ENCODE measurements at places on chromosomes 6 and 20.
A peak's percentile ranks its signal among the peaks of the same experiment; 100 is the strongest.

- DNase-seq: no peak
These were observed 6.9 kb upstream of the CD93 start for GRCh38 chr20:23092861-23093495.

DNA sequence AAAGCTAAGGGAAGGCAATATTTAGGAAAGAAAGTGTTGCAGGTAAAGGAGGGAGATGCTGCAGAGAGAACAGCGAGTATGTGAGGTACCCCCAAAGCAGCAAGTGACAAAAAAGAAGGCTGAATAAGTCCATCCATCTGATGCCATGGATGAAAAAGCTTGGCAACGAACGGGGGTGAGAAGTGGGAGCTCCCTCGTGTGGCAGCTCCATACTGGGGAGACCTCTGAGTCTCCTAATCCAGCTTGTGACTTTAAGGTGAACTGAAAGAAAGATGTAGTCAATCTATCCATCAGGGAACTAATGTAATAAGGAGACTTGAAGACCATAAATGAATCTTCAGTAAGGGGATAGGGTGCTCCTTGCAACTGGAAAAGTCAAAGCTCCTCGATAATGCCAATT lies 156.6 kb downstream of the OTOR start:
- DNase-seq: no peak

DNA sequence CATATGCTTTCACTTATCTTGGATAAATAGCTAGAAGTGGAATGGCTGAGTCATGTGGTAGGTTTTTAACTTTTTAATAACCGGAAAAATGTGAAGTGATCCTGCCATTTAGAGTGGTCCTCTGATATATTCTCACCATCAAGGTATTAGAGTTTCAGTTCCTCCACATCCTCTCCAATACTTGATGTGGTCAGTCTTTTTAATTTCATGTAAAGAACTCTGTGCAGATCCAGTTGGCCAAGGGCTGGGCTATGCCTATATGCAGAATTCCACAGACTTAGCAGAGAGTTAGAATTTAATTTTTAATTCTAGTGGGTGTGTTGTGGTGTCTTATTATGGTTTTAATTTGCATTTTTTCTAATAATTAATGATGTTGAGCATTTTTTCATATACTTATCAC lies 141.1 kb downstream of the SYCP2 start:
- no peak for DNase-seq

- no peak for DNase-seq
These were observed 8.7 kb downstream of the CHD6 start for GRCh38 chr20:41609474-41609873.

DNA sequence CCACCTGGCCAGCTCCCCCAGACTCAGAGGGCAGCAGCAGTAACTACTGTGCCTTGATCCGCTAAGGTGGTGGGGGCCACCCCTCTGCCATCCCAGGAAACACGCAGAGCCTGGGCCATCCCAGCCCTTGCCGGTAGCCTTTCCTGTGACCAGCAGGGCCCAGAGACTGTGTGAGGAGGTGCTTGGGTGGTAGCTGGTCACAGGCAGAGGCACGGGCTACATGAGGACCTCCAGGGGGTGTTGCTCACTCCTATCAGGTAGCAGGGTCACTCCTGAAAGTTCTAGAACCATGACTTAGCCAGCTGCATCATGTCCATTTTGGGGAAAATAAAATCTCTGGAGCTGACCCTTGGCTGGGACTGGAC lies 22.8 kb downstream of the PCMTD2 start:
- no peak for DNase-seq

DNA sequence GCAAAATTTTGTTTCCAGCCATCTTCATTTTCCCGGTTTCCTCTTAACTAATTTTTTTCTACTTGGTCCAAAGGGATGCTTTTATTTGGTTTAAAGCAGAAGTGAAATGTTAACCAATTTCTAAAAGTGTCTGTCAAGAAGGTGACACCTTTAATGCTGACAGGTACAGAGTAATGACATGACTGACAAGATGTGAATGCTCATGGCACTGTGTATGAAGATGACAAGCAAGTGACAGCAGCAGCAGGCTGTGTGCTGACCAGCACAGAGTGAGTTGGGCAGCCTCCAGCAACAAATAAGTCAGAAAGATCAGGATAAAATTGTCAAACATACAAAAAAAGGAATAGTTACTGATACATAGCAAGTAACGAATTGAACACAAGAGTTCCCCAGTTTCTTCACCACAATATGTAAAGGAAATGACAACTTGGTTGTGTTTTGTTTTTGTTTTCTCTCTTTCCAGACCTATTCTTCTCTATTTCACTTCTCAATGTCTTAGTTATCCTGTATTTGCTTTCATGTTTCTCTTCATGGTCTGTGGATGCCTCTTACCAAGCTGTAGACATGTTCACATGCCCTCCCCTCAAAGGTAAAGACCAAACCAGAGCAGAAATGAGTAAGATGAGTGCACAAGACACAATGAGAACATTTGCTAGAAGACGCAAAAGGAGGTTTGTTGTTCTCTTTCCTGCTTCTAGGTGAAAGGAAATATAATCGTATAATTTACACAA lies 174.9 kb downstream of the FRK start:
- no peak for DNase-seq

DNA sequence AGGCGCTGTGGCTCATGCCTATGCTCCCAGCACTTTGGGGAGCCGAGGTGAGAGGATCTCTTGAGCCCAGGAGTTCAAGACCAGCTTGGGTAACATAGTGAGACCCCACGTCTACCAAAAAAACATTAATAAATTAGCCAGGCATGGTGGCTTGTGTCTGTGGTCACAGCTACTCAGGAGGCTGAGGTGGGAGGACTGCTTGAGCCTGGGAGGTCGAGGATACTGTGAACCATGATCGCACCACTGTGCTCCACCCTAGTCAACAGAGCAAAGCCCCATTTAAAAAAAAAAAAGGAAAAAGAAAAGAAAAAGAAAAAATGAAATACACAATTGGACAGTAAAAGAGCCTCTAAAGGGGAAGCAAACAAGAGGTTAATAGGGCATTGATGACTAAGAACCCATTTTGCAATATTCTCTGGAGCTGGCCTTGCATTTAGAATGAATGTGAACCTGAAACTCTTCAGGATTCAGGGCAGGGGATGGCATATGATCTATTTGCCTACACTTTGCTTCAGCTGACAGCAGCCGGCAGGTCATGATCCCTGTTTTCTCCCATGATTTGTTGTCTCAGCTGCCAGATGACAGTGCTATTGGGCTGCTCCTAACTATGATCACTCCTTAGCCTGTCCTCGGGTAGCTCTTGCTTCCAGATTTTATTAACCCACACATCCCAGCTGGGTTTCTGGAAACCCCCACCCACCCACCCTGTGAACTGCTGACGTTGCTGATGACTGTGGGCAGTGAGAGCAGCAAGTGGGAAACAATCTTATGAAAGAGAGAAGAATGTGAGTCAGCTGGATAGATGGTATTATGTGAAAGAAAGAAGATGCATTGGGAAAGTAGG lies 83.8 kb upstream of the ELOVL5 start:
- peak; percentile 17 for DNase-seq

DNA sequence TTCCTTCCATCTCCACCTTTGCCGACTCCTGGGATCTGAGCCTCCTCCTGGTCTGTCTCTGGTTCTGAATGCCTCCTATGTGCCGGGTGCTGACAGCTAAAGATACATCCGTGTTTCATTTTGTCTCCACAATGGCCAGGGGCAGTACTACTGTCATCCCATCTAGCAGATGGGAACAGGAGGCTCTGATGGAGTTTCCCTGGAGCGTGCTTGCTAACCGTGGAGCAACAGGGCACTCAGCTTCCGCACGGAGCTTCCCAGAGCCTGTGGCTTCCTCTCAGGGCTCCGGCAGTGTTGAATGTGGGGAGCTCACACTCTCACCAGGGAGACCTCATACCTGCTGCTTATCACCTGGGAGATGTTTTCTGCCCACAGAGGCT lies 11.9 kb upstream of the NPBWR2 start:
- no peak for DNase-seq

GRCh38 chr6:157841211-157841840 lies 18.3 kb downstream of the SNX9 start:
- DNase-seq: no peak

- DNase-seq: no peak
These were observed 182.7 kb upstream of the OLIG3 start for GRCh38 chr6:137676888-137677287.

- no peak for DNase-seq
These were observed 253.2 kb downstream of the UST start for GRCh38 chr6:148999929-149000468.

GRCh38 chr20:35404614-35405259 lies 7.0 kb downstream of the UQCC1 start:
- DNase-seq: no peak

DNA sequence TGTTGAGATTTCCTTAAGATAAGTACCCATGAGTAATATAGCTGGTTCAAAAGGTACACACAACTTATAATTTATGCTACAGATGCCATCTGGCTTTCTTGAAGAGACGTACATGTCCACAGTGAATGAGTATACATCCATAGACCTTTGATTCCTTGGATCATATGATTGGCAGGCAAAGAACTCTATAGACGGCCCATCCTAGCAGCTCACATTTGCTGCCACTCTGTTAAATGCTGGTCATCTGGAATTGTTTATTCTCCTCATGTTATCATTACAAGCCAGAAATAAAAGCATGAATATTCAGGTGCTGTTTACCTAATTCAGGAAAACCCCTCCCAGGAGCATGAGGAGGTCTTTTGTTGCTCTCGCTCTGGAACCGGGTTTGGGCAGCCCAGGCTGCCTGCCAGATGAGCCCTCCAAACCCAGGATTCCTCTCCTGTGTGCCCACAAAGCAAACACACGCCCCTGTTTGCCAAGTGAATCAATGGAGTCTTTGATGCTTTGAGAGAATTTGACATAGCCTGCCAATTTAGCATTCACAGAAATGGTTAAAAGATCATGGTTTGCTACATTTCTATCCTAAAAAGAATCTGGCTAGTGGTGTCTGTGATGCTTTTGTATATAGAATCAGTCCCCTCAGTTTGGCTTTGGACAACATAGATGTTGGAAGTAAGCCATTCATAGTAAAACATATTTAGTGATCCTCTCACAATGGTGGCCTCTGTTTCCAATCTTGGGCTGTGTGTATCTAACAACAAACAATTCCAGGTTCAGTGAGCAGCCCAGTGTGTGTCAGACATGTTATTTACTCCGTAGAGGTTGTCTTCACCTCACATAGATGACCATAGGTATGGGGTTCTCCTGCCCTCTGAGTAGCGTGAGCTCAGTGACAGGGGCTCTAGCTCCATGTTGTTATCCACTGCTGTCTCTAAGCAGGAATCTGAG lies 17.5 kb upstream of the PLCG1 start:
- no peak for DNase-seq

DNA sequence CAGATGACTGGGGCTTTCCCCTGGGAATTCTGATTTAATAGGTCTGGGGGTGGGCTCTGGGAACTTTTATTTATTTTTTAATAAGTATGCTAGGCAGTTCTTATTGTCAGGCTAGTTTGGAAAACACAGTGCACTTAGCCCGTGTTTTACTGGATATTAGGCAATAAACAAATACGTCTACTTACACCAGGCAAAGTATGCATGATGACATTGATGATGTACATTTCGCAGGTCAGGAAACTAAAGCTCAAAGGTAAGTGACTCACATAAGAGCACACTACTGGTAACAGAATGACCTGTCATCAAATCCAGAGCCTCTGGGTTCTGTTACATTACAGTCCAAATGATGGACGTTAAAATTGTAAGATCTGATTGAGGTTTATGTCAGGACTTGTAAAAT lies 144.4 kb upstream of the EXOC2 start:
- DNase-seq: no peak

DNA sequence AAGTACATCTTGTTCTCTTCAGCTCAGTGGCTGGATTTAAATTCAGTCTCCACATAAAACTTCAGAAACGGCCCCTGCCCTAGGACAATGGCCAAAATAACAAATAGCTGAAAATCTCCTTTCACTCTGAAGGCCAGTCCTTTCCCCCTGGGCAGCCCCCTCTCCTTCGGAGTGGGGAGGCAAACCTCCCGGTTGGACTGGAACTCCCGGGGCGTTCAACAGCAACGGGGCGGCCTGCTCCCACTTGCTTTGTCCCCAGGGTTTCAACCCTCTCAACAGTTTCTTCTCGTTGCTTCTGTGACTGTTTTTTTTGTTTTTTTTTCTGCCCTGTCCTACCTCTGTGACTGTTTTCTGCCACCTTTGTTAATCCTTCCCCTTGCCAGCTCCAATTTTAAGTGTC lies 102.6 kb upstream of the DUSP22 start:
- no peak for DNase-seq

- no peak for DNase-seq
These were observed 13.1 kb upstream of the POPDC3 start for GRCh38 chr6:105192707-105193465.

GRCh38 chr6:9487128-9487527 lies 927.7 kb downstream of the TFAP2A start:
- no peak for DNase-seq

DNA sequence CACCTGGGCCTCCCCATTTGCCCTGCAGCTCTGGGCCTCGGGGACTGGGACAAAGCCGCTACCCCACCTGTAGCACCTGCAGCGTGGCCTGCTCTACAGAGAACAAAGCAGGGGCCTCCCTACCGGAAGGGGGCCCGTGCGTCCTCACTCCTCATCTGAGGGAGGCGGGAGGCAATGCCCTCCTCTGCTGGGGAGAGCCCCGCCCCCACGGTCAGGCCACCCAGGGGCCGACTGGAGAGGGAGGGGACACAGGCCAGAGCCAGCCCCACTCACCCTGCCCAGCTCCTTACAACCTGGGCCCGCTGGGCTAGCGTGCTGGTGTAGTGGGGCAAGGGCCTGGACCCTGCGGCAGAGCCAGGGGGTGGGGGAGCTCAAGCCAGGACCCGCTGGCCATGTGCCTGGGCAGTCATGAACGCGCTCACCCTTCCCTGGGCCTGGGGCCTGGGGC lies 8.0 kb downstream of the LAMA5 start:
- DNase-seq: no peak

DNA sequence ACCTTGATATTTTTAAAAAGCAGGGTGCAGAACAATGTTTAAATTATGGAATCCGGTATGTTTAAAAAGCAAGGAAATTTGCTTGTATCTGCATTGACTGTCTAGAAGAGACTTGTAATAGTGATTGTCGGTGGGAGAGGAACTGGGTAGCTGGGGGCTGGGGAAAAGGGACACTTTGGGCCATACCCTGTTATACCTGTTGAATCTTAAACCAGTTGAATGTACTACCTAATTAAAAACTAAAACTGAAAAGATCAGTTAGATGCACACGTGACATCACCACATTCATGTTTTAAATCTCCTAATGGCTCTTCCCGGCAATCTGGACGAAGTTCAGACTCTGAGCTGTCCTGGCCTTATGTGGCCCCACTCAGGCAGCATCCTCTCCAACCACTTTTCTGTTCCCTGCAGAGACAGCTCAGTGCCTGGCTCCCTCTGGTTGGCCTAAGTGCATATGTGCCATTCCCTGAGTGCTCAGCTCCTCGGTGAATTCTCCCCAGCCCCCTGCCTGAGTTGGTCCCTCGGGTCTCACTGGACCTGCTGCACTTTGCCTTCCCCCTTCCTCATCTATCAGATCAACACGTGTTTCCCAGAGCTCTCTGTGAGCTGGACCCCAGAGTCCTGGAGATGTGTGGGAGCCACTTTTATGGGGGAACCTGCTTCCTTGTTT lies 36.3 kb downstream of the SLC52A3 start:
- no peak for DNase-seq

GRCh38 chr6:108337721-108338120 lies 42.9 kb downstream of the AFG1L start:
- DNase-seq: no peak

GRCh38 chr20:62900692-62901584 lies 25.4 kb downstream of the DIDO1 start:
- DNase-seq: no peak

All from NCI-H1930 (cell line).